ENCODE measurements at places on chromosomes 5 and 9.

DNA sequence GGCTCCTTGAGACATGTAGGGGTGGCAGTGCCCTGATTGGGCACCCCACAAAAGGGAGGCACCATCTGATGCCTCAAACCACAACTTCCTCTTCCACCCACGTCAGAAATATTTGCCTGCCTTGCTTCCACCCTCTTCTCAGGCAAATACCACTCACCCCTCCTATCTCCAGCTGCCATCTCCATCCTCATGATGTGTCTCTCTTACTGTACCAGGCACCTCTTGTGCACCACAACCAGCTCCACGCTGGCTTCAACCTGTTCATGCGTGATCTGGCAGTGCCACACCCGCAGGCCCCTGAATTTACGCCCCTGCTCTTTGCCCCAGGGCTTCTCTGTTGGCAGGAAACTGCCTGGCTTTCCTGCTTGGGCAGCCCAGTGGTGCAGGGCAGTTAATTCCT is 87.8 kb upstream of the HSPA9 start:
- DNase-seq, result peak; percentile 23

- no peak for DNase-seq
Observed at GRCh38 chr5:103357636-103358035, 99.1 kb downstream of the MACIR start.

- DNase-seq, result no peak
Observed at GRCh38 chr5:9789777-9790176, 159.6 kb upstream of the TAS2R1 start.

- no peak for DNase-seq
Observed at GRCh38 chr5:36017622-36018021, 26.4 kb upstream of the UGT3A1 start.

DNA sequence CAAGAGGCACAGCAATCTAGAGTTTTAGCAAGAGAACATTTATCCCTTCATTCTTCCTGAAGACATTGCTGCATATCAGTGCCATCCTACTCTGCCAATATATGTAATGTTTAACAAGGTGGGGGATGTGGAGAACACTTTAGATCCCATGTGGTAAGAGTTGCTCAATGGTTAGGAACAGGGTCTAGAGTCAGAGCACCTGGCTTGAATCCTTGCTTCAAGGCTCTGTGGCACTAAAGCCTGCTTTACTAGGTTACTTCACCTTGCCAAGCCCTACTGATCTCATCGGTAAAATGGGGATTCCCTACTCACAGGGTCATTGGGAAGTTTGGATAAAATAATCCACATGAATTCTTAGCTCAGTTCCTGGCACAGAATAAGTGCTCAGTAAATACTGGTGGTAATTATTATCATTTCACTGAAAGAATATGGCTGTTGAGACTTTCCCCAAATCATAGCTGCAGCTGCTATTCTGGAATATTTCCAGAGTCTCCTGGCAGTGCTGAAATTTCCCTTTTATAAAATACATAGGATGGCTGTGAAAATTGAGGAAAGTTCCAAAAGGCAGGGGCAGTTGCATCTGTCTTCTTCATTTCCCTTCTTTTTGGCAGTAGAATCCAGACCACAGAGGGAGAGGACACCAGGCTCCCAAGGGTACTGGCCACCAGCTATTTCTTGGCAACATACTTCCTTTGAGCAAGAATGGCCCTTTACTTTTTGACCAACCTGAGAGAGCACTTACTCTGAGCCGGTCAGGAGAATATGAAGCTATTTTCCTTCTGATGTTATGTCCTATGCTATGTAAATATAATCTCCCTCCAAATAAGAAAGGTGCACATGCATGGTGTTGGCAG is 142.8 kb downstream of the PALM2AKAP2 start:
- DNase-seq, result no peak
